ENCODE measurements at places on chromosomes 7 and 10.
A peak's percentile ranks its signal among the peaks of the same experiment; 100 is the strongest.

DNA sequence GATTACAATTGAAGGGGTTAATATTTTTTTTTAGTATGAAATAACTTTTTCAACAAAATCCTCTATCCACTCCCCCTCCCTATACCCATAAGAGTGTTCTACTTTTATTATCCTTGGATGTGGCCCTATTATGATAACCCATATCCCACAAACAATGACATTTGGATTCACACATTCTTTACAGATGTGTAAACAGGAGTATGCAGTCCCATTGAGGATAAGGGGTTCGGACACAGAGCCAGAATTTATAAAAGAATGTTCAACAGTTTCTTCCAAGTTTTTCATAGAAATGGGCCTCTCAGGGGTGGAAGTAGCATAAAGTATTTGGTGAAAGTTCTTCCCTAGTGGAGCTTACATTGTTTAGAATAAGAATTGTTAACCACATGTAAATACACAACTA, 16.1 kb upstream of the PCLO start:
- DNase-seq = no peak

DNA sequence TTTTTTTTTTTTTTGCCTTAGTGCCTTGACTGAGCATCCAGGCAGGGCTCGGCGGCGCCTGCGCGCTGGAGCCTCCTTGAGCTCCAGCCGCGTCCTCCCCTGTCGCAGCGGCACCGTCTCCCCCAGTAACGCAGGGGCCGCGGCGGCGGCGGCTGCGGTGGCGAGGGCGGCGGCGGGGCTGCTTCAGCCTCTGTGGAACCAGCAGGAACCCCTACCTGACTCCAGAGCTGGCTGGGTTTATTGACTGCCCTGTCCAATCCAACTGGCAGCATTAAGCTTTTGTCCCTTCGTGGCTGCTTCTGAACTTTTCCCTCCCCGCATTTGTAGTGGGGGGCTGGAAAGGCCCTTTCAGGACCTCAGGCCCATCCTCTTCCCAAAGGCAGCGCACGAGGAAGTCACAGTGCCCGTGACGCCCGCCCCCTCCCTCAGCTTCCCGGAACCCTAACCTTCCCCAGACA, at the start of gene GPR85:
TSS of gene GPR85 (minus strand) at position 397 of the 458 bp plus-strand sequence. CDS start 2,106 bp downstream, outside the sequence.
- DNase-seq = no peak

DNA sequence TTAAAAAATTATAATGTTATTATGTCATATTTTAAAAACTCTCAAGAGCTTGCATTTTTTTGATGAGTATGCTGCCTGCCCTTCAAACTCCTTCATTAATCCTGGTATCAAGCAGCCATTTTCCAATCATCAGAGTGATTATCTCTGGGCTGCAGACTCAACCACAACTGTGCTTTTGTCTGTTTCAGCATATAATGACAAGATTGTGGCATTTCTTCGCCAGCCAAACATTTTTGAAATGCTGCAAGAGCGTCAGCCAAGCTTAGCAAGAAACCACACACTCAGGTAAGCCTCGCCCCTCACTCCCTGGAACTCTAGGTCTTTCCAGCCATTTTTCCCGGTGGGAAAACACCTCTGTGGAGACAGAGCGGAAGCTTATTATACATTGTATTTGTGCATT, 90.0 kb upstream of the STK17A start:
- DNase-seq = no peak

DNA sequence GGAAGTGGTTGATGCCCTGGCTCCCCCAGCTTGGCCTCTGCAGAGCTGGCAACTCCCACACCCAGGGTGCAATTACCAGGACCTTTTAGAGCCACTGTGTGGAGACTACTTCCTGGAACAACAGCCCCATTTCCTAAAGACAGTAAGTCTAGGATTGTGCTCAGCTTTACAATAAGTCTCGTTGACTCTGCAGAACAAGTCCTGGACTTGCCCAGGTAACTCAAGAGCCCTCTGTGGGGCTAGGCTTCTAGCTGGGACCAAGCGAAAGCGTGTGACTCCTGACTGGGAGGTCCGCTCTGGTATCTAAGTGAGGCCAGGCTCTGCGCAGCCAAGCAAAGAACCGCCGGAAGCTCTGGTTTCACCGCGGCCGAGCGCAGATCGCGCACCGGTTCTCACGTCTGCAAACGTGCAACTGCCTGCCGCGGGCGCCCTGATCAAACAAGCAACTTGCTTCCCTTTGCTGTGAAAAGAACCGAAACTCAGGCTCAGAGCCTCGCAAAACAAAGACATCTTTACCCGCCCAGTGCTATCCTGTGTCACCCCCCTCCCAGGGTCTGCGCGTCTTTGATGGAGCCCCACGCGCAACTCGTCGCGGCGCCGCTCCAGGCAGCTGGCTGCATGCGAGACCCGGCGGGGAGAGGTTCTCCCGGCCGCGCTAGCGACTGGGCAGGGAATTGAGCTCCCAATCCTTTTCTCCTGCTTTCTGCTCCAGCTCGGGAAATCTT, 4.4 kb upstream of the PDLIM1 start:
- peak; percentile 97 for DNase-seq

DNA sequence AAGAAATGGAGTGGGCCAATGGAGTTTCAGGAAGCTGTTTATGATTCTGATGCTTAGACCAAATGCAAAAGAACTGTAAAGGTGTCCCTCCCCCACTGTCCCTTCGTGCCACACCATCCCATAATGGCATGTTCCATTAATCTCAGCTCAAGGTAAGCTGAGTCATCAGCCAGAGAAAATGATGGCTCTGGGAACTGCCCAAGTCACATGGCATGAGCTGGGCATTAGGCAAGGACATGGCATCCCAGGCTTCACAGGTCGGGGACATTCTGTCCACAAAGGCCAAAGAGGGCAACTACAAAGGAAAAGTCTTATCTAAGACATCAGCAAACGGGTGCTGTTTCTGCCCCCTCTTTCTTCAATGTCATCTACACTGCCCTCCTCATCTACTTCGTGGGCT, 44.9 kb downstream of the DLG5 start:
- DNase-seq = no peak

DNA sequence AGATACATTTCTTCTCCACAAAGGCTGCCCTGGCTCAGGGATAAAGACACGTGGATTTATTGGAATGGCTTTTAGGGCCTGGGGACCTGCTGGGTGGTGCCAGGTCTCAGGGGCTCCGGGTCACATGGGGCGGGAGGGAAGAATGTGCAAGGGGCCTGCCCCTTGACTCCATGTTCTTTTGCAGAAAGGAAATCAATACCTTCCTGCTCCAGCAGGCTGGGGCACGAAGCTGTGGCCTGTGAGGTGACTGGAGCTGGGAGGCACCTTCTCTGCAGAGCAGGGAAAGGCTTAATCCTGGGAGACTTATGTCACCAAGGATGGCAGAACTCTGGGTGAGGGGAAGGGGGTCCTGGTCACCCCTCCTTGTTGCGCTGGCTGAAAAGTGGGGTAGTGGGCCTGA, 42.3 kb upstream of the GNA12 start:
- DNase-seq = no peak

DNA sequence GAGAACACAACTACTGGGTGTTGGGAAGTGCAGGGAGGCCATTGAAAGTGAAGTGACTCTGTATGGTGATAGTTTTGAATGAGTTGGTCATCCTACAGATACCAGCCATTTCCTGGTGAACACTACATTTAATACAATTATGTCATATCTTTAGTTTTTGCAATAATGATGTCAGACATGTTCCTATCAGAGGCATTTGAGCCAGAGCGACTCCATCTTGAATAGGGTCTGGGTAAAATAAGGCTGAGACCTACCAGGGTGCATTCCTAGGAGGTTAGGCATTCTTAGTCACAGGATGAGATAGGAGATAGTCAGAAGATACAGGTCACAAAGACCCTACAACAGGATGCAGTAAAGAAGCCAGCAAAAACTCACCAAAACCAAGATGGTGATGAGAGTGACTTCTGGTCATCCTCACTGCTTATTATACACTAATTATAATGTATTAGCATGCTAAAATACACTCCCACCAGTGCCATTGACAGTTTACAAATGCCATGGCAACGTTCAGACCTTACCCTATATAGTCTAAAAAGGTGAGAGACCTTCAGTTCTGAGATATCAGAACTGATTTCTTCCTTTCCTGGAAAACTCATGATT, 28.2 kb downstream of the ADK start:
- no peak for DNase-seq

GRCh38 chr10:5433182-5433581, 20.8 kb downstream of the NET1 start:
- DNase-seq = no peak

- no peak for DNase-seq
Observed at GRCh38 chr7:124908259-124908658, 21.4 kb downstream of the POT1 start.

- DNase-seq = no peak
Observed at GRCh38 chr10:110413049-110413783, 84.5 kb upstream of the DUSP5 start.

- no peak for DNase-seq
Observed at GRCh38 chr10:84706431-84706830, 378.0 kb downstream of the CCSER2 start.

GRCh38 chr7:40987571-40987970, 715.3 kb downstream of the INHBA start:
- DNase-seq = no peak

GRCh38 chr7:24251568-24251967, 32.4 kb upstream of the NPY start:
- DNase-seq = no peak

GRCh38 chr10:12529976-12530375, 180.6 kb downstream of the CAMK1D start:
- DNase-seq = no peak

DNA sequence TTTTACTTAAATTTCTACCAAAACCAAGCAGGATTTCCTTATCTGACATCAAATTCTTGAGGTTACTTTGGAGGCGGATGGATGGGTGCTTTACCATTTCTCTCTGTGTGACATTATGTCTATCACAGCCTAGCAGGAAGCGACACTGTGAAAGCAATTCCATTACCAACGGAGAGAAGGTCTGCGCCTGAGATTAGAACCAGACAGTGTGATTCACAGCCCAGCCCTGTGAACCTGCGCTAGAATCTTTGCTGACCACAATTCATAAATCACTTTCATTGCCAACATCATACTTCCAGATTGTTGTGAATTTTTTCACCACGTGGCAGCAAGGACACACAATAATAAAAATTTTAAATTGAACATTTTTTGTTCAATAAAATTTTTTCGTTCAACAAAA, 126.5 kb downstream of the CUBN start:
- DNase-seq = no peak

DNA sequence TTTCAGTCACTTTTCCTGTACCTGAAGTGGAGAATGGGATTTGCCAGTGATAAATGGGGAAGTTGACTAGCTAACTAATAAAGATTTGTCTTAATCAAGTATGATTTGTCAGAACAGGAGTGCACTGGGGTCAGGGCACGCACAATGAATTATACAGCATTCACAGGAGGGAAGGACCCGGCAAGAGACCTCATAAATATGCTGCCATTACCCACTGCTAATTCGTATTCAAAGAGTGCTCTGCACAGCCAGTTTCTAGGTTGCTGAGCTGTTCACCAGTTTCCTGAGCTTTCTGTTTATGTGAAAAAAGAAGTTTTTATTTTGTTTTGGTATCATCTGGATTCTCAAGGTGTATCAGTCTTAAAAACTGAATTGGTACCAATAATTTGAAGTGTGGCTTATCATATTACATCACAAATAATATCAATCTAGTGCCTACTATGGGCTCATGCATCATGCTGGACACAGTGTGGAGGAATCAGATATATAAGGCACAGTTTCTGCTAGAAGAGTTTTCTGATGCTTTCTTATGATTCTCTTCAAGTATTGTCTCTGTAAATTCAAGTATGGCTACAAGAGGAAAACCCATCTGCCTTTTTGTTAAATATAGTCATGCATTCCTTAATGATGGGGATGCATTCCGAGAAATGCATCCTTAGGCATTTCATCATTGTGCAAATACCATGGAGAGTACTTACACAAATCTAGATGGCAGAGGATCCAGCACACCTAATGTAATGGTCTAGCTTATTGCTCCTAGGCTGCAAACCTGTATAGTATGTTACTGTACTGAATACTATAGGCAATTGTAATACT, 202.2 kb downstream of the VTI1A start:
- no peak for DNase-seq

DNA sequence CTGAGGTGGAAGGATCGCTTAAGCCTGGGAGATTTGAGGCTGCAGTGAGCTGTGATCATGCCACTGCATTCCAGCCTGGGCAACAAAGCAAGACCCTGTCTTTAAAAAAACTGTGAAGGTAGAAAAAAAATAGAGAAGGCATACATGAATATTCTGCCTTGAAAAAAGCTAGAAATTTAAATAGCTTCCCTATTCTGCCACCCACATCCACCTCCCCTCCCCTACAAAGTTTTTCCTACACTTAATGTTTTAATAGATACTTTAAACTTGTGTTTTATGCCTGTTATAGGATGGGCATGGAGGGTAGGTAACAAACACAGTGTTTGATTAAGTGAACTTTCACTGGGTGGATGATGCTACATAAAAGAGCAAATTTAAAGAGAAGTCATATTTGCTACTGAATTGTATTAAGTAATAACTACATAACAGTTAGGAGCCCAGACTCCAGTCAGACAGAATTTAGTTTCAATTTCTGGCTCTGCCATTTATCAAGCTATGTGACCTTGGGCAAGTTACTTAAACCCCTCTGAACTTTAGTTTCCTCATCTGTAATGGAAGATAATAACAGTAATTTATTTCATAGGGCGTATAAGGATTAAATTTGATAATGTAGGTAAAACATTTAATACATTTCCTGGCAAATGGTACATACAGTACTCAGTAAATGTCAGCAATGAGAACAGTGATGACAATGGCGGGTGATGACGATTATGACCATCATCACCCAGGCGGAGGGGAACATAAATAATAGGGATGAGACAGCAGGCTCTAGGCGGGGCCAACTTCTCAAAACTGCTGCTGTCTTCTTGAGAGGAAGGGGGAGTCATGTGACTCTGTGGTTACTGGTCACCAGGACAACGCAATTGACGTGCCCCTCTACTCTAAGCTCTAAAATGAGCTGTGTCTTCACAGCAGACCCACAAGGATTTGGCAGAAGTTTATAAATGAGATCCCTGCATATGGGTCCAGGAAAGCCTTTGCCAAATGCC, 15.8 kb downstream of the DNMBP start:
- DNase-seq = no peak

GRCh38 chr7:102068846-102069245, 217.8 kb upstream of the SH2B2 start:
- no peak for DNase-seq

DNA sequence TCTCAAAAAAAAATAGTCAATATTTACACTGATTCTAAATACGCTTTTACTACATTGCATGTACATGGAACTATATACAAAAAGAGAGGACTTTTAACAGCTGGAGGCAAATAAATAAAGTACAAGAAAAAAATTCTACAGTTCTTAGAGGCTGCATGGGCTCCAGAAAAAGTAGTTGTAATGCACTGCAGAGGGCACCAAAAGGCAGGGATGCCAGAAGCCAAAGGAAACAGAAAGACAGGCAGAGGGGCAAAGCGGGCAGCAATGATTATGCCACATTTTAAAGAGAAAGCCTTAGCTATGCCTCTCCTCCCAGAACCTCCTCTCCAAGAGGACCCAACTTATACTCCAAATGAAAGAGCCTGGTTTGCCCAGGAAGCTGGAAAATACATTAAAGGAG, 11.6 kb upstream of the ADCK2 start:
- DNase-seq = no peak
